Activated T-cell treated with anti-CD3 and anti-CD28 coated beads, Interleukin-2, amount 50 U/mL, for 4 hours (primary cell): ENCODE measurements at places on chromosomes 7 and 10.

GRCh38 chr10:59879363-59879913 is 26.9 kb downstream of the CCDC6 start:
- DNase-seq, result no peak

DNA sequence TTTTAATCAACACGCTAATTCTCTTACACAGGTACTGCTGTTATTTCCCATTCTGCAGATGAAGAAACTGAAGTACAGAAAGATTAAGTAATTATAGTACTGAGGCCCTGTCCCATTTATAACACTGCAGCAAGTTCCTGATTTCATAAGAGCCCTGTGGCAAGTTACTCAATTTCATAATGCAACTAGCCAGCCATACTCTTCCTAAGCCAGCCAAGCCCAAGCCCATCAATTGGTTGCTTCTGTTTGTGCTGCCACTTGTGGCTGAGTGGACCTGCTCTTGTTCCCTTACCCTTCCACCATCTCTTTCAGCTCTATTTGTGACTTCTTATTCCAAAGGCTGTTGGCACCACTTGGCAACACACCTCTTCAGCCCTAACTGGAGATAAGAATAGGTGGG is 19.7 kb upstream of the PRPF18 start:
- no peak for DNase-seq

DNA sequence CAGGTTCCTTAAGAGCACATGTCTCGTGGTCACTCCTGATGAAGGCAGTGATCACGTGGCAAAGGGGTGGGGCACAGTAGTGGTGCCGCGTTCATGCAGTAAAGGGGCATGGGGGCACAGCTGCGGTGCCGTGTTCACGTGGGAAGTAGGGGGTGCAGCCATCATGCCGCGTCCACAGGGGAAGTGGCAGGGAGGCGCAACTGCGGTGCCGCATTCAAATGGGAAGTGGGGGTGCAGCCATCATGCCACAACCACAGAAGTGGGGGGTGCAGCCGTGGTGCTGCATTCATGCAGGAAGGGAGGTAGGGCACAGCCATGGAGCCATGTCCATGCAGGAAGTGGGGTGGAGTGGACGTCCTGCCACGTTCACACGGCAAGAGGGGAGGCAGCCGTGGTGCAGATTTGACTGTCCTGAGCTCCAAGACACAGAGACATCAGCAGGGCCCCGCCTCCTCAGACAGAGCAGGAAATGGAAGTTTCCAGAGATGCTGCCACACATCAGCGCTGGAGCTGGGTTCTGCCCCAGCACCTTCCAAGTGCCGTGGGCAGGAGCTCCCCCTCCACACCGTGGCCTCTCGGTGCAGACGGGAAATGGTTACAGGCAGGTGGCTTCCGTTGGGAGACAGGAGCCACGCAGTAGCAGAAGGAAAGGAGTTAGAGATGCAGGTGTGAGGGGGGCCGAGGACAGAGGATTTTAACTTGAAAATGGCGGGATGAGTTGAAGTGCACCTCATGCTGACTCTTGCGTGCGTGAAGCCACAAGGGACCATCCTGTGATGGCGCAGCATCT is 95.0 kb upstream of the DDC start:
- DNase-seq, result peak; percentile 27

DNA sequence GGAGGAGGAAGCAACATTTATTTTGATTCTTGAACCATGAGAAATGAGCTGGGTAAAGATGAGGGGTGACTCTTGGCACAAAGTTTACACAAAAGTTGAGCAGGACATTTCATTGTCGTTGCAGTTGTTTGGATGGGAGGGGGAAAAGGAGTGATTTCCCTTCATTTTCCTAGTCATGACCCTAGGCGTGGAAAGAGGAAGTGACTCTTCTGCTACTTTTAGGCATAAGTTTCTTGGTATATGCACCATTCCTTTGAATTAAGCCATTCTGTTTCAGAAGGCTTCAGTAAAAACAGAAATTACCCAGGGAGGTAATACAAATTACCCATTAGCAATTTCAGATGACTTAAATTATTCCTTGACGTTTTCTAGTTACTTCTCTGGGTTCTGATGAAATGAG is 113.9 kb upstream of the FAM171A1 start:
- DNase-seq, result no peak

DNA sequence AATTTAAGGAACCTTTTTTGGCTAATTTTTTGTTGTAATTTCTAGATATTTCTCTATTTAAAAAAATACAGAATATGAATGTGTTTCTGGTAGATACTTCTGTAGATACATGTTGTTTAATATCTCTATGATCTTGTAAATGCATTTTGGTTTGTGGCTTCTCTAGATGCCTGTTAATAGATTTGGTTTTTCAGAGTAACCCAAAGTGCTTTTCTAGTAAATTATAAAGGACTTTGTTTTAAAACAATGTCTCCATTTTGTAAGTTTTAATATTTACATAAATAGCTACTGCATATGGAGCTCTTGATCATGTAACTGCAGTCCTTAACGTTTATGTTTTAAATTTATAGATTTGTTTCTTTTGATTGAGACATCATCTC is 88.5 kb downstream of the MDFIC start:
- no peak for DNase-seq

DNA sequence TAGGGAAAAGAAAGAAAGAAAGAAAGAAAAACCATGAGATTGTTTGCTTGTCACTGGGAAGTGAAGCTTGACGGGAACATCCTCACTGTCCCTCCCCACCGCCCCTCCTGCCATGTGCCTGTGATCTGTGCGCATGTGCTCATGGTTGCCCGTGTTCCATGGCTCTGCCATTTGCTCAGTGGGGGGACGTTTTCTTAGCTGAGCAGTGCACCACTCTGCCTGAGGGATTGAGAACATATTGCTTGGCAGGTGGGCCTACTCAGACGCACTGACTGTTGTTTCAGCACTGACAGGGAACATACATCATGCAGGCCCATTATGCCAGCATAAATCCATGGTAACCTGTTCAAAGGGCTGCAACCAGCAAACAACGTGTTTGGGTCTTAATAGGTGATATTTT is 747.9 kb upstream of the GALNT17 start:
- DNase-seq, result no peak

- no peak for DNase-seq
These were observed 17.6 kb downstream of the SFTPA2 start for GRCh38 chr10:79542626-79543025.

DNA sequence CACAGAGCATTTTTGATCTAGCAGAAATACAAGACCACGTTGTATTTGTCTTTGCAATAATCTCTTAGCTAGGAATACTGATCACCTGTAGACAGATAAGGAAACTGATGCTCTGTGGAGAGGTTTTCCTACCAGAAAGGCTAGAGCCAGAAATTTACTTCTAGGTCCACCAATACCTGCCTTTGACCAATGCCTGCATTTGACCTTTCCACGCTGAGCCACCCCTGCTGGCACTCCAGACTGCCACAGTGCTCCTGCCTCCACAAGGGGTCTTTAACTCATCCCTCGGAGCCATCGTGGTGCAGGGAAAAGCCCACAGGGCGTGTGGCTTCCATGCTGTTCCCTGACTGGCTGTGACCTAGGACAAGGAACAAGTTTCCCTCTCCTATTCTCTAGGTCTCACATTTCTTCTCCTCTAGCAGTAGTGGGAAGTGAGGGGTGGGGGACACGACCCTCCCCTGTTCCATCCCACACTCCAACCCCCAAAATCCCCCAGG is 1.5 kb upstream of the ELN start:
- no peak for DNase-seq

DNA sequence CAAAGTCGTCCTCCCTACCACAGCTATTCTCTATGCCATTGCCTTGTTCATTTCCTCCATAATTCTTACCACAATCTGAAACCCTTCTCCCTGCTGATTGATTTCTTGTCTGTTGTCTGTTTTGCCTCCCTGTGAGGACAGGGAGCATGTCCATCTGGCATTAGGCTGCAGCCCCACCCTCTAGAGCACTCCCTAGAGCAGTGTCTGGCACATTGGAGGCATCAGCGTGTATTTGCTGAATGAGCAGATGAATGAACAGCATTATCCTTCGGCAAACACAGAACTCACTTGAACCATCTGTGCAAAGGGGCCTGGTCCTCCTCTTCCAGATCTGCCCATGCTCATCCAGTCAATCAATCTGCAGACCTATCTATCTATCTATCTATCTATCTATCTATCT is 5.1 kb upstream of the DMBT1 start:
- no peak for DNase-seq

GRCh38 chr10:45480294-45480693 is 106.3 kb downstream of the ALOX5 start:
- DNase-seq, result no peak

DNA sequence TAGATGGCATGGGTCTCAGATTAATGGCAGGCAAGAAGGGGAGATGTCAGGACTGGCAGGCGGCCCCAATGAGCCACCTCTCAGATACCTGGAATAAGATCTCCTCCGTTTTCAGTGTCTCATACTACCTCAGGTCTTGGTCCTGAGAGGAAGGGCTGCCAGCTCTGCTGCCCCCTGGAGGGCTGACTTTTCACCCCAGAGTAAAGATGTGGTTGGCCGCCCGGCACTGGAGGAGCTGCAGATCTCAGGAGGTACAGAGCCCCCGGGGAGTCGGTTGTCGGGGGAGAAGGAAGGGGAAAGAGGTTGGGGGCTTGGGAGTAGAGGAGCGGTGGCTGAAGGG is 642 bp upstream of the COL13A1 start:
- no peak for DNase-seq

GRCh38 chr10:124975977-124976514 is 34.1 kb downstream of the ZRANB1 start:
- no peak for DNase-seq

DNA sequence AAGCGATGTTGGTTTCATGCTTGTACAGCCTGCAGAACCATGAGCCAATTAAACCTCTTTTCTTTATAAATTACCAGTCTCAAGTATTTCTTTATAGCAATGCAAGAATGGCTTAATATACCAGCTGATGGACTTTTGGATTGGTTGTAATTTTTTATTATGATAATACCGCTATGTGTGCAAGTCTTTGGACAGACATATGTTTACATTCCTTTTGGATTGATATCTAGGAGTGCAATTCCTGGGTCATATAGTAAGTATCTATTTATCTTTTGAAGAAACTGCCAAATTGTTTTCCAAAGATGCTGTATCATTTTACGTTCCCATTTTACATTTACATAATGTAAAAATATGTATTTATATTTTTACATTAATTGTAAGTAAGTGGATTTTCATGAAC is 81.2 kb upstream of the PIP4K2A start:
- no peak for DNase-seq

DNA sequence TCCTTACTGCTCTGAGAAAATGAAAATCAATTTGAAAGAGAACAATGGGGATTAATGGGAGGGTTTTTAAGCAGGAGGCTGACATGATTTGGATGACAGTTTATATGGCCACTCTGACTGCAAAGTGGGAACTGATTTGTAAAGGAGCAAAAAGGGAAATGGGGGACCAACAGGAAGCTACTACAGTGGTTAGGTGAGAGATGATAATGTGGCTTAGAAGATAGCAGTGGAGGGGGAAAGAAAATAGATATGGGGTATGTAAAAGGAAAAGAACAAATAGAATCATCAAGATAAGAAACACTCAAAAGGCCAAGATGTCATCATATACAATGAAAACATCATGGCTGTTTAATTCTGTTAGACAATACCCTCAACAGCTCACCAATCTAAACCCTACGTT is 177.5 kb downstream of the ANK3 start:
- no peak for DNase-seq

DNA sequence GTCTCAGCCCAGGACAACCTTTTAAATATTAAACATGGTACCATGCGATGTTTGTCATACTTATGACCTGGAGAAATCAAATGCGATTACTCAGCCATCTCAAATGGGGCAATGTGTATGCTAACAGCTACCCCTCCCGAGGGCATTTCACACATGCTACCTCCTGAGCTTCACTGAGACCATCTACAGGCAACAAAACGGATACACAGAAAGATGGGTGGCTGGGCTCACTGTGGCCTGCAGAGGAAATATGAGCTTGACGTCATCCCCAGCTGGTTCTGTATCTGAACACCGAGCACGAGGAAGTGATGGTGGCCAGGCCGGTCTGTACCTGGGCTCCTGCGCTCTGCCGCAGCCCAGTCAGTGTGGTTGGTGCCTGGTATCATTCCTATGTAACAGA is 374.3 kb downstream of the RPS24 start:
- no peak for DNase-seq

DNA sequence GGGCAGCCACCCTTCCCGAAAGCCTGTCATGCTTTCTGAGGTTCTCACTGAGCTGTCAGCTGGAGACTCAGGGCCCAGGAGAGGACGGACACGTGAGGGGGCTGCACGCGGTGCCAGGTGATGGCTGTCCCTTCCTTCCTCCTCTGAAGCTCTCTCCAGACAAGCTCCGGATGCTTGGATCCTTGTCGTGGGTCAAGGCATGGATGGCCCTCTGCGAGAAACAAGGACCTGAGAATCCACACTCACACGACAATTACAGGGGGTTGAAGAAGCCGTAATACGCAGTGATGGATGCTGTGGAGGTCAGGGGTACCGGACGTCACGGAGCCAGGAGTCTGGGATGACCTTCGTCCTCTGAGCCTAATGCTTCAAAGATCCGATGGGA is 170.3 kb downstream of the USP6NL start:
- DNase-seq, result no peak

- no peak for DNase-seq
These were observed 735.6 kb downstream of the XPNPEP1 start for GRCh38 chr10:109187677-109188076.

DNA sequence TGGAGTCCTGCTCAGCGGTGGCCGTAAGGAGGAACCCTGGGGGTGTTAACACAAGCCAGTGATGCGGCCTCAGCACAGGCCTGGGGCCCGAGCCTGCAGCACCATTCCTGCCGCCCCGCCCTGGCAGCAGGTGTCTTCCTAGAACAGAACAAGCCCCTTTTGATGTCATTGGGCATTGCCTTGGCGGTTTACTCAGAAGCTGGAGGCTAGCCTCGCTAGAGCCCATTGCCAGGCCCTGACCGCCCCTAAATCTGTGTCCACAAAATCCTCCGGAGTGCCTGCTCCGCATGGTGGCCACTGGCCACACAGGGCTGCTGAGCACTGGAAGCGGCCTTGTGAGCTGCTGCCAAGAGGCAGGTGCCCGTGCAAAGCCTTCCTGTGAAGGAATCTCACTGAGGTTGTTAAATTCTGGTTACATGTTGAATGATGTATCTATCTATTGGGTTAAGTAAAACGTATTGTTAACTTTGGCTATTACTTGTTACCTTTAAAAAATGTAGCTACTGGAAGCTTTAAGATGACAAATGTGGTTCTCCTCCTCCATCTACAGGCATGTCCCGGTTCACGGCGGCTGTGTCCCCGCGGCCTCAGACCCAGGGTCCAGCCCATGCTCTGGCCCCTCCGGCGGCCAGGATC is 1.2 kb upstream of the INPP5A start:
- DNase-seq, result no peak

- DNase-seq, result no peak
These were observed 16.1 kb upstream of the PIK3CG start for GRCh38 chr7:106848851-106849442.

GRCh38 chr7:17492437-17492836 is 194.0 kb downstream of the AHR start:
- DNase-seq, result no peak

DNA sequence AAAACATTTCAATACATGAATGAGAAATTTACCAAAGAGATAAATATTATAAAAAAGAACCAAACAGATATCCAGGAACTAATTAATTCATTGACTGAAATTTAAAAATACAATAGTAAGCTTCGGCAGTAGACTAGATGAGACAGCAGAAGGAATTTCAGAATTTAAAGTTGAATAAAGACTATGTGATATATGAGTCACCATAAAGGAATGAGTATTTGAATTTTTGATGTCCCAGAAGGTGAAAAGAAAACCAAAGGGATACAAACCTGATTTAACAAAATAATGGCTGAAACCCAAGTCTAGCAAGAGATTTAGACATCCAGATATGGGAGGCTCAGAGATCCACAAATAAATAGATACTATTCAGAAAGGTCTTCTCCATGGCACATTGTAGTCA is 623.9 kb upstream of the FOXK1 start:
- no peak for DNase-seq
